Neuronal stem cell (in vitro differentiated cells): ENCODE measurements at places on chromosomes 7 and 10.

- no peak for DNase-seq
These were observed 279.0 kb downstream of the KCNMA1 start for GRCh38 chr10:77358656-77359055.

DNA sequence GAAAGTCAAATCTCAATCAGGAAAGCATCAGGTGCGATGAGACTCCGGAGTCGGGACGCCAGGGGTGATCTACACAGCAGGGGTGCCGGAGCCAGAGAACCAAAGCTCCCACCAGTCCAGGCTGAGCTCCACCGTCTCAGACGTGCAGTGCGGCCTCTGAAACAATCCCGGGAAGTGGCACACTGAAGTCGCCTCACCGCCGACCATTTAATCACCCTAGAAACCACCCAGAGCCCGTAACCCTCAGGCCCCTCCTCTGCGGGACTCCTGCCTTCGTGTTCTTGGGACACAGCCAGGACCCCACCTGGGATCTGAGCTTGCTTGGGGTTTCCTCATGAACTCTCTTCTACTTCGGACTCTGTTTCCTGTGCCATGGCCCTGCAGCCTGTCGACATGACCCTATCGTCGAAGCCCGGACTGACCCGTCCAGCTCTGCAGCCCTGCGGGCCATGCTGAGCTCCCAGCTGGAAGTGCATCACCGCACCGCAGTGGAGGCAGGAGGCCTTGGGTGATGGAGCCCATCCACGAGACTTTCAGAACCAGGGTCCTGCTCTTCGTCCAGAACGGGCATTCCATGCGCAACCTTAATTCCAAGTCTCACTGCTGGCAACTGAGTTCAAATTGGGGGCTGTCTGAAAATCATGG lies 266.4 kb downstream of the PTPRN2 start:
- DNase-seq: no peak

DNA sequence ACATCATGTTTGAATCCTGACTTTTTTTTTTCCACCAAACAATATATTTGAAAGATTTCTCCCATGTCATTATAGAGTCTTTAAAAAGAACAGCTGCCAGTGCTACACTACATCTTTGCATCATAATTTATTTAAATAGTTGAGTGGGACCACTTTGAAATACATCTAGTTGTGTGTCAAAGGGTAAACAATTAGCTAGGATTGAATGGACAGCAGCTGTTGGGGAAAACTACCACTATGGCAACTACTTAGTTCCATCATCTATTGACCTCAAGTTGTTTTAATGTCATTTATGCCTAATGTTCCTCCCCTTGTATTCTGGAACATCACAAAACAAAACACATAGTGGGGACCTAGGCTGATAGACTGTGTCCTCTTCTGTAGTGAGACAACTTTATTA lies 985.1 kb downstream of the SORCS1 start:
- no peak for DNase-seq

GRCh38 chr7:157211690-157212089 lies 73.0 kb downstream of the UBE3C start:
- DNase-seq: no peak

GRCh38 chr10:78515038-78515872 lies 481.6 kb downstream of the RPS24 start:
- DNase-seq: no peak

- DNase-seq: no peak
These were observed 1123.9 kb downstream of the CNTNAP2 start for GRCh38 chr7:147240468-147240867.

- no peak for DNase-seq
These were observed 214.7 kb downstream of the MAD1L1 start for GRCh38 chr7:2017914-2018568.

GRCh38 chr10:11529276-11529903 lies 82.1 kb downstream of the USP6NL start:
- DNase-seq: no peak

DNA sequence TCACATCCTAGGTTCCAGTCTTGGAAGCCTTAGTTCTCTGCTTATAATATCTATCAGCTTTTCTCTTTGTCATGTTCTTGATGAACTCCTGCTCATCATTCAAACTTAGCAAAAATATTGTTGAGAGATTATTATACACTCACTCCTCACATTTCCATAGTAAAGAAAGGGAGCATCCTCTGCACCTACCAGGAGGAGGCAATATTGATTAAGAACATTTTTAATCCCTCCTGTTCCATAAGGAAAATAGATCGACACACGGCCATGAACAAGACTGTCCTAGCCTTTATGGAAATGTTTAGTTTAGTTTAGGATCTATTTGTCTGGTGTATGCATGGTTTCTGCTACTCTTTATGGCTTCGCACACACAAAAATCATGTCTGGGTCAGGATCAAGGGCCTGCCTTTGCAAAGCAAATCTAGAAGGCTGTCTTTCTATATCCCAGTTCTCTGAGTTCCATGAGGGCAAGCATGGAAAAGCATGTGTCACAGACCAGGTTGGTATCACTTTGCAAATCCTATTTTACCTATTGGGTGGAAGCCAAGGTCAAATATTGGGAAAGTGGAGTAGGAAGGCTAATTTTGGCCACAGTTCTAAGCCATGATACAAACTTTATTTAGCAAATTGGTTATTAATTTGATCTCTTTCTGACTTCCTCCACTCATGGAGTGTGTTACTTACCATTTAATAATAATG lies 164.4 kb downstream of the MDFIC start:
- DNase-seq: no peak

DNA sequence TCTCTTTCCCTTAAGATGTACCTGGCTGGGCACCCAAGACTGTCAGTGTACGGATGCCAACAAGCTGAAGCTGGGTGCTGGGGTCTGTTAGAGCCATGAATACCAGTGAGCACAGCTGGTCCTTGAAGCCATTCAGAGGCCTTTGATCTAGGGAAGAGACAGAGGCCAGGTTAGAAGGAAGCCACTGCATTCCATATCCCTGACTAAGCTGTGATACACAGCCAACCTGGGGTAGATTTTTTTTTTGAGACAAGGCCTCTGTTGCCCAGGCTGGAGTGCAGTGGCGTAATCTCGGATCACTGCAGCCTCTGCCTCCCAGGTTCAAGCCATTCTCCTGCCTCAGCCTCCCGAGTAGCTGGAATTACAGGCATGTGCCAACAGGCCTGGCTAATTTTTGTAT lies 20.8 kb downstream of the ZDHHC16 start:
- no peak for DNase-seq

- DNase-seq: no peak
These were observed 27.3 kb downstream of the CSTF2T start for GRCh38 chr10:51672039-51672535.

DNA sequence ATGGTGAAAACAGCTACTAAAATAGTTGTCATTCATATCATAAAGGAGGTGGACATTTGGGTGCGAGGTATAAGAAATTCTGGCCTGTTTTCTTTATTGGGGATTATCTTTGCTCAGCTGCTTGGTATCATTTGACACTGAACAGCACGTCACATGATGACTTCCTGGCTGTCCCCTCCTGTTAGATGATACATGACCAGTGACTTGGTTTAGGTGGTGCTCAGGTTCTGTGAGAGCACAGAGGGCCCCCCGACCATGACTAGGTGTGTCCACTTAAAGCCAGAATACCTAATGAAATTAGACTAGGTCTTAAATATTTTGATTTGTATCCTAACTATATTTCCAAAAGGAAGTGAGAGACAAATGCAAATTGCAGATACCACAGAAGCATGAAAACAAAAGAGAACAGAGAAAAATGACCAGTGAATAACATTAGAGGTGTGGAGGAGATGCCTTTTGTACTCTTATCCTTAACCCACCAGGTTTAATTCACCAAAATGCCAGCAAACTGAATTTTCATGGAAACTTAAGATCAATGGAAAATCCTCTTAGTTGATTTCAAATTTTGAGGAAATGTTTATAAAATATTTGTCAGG lies 50.6 kb upstream of the GJD4 start:
- DNase-seq: no peak

DNA sequence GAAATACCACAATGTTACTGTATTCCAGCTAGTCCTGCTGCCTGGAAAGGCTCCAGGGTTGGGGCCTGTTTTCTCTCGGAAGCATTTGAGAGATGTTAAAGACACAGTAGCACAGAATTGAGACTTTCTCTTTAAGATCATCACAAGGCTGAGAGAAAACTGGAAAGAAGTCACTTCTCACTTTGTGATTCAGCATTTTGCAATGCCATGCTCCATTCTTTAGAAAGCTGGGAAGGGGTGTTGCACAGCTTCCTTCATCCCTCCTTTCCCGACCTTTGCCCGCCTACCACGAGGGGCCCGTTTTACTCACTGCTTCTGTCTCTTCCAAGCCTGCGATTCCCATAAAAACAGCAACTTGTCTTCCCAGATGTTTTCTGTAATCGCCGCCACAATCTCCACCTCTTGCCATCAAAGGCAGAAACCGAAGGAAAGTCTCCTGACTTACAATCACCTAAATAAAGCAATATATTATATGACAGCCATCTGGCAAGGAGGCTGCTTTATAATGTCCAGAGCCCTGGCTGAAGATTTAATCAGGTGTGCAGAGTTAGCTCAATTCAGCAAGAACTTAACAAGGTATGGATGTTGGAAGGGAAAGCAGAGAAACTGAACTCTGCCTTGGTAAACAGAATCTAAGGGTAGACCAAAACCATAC lies 18.9 kb downstream of the NOD1 start:
- DNase-seq: no peak

DNA sequence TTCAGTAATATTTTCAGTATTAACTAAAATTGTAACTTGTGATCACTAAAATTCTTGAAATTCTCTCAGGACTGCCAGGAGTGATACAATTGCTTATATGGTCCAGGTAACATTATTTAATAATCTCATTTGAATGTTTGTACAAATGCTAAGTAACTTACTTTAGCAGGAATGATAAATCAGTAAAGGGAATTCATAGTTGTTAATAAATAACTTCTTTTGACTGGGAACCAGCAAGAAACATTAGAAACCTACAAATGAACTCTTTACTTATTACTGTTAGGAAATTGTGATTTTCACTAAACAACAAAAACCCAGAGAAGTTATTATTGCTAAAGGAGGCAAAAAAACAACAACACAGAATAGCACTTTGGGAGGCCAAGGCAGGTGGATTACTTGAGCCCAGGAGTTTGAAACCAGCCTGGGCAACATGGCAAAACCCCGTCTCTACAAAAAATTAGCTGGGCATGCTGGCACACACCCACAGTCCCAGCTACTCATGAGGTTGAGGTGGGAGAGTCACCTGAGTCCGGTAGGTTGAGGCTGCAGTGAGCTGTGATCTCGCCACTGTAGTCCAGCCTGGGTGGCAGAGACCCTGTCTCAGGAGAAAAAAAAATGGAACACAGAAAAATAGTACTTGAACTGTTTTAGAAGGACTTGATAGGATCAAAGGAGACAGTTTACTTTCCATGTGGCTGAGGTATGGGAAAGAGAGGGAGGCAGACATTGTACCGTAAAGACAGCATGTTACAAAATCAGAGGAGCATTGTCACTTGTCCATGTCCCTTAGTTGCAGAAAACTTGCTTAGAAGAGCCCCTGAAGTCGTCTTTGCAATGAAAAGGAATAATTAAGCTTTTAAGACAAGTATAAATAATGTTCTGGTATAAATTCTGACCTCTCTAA lies 53.1 kb downstream of the SHOC2 start:
- DNase-seq: no peak

GRCh38 chr7:151926336-151926712 lies 29.9 kb upstream of the GALNTL5 start:
- DNase-seq: no peak

- DNase-seq: no peak
These were observed 1.1 kb upstream of the HOXA13 start for GRCh38 chr7:27200761-27201579.

DNA sequence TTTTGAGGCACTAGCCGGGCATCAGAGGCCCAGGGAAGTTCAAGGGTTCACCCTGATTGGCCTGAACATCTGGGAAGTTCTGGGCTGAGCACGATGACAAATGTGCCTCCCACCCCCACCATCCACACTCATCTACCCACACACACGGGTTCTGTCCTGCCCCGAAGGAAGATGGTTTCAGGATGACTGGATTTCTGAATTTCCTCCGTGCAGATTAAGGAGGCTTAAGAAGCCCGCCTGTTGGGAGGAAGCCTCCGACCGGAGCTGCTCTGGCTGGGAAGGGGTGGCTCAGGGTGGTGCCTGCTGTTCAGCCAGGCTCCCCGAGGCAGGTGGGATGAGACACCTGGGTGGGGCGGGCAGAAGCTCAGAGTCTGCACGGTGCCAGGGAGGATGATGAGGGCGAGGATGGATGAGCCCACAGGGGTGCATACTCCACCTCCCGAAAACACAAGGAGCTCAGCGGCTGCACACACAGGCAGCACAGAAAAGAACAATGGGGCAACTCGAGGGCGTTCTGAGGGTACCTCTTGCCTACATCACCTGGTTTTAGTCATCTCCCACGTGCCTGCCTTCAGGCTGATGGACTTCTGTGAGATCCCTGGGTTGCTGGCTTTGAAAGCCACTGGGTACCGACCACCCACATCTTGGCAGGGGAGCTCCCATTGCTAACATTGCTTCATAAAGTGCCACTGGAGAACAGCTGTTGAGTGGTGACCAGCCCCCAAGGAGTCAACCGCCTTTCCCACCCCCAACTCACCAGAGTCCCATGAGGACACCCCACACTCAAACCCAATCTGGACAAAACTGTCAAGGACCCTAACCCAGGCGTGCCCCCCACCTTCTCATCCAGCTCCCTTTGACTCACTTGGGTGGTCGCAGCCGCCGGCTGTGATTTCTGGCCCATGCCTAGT lies 41.2 kb downstream of the CALML3 start:
- no peak for DNase-seq

DNA sequence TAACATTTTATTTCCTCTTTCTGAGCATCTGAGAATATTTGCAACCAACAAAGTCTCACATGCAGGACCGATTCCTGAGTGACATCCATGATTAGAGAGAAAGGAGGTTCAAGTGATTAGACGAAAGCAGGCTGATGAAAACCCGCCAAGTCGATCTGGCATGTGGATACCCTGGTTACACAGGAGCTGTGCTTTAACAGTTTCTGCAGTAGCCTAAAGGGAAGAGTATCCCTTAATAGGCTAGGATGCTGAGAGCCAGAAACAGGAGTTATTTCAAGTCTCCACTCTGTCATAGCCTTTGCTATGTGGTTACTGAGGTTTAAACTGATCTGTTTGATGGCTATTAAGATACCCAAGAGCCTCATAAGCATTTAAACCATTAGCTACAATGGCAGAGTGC lies 82.5 kb downstream of the PRKCQ start:
- no peak for DNase-seq

DNA sequence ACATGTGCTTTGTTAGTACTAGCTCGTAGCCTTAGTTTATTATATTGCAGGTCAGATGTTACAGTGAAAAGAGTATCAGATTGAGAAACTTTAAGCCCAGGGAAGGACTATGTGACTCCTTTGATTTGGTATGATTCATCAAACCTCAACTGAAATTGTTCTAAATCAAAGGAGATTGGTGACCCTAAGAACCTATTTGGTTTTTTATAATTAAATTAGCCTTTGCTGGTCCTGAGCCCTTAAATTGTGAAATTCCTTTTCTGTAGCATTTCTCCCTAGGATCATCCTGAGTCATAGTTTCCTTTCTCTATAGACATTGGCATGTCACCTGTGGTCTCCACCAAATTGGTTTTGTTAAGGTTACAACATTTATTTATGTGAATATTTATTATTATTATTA lies 89.7 kb downstream of the POLR1F start:
- no peak for DNase-seq
